ENCODE measurements at places on chromosomes 13 and 19.

DNA sequence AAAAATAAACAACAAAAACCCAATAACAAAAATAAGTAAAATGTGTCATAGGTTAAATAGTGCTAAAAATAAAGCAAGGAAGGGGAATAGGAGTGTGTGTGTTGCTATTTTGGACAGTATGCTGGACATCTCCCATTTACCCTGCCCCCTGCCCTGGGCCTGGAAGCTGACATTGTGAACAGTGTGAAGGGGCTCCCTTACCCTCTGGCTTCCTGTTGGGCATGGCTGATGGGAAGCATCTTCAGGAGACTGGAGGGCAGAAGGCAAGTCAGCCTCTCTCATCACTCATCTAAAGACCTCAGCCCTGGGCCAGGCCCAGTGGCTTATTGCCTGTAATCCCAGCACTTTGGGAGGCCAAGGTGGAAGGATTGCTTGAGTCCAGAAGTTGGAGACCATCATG, 26.7 kb downstream of the KCTD15 start:
- DNase-seq, result no peak

- DNase-seq, result no peak
These were observed 203.4 kb upstream of the ZNF507 start for GRCh38 chr19:32141840-32142511.

GRCh38 chr13:80841414-80841813, 500.5 kb upstream of the SPRY2 start:
- DNase-seq, result no peak

DNA sequence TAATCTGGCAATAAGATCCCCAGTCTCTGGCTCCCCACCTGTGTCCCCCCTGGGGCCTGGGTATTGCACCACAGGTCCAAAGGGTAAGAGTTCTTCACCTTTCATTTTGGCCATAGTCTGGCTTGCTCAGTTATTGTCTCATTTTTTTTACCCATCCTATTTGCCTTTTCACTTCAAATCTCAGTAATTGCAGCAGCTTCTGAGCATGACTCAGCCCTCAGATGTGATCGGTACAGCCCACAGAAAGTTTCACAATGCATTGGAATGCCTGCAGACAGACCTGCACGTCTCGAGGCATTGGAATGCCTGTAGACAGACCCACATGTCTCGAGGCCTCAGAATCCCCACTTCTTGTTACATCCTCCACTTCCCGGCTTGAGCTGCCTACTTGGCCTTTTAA, 173.6 kb downstream of the NUFIP1 start:
- DNase-seq, result no peak

DNA sequence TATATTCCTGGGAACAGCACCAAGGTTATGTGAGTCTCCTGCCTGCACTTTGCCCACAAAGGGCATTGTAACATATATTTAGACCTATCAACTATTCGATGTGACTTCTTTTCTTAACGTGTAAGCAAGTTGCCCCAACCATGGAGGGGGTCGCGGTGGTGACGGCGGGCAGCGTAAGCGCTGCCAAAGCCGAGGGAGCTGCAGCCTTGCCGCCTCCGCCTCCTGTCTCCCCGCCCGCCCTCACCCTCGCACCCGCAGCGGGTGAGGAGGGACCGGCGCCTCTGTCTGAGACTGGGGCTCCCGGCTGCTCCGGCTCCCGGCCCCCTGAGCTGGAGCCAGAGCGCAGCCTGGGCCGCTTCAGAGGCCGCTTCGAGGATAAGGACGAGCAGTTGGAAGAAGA, 59.0 kb downstream of the ZNF676 start:
- DNase-seq, result no peak

All from NCI-H526 treated with DMSO at 0.1 percent for 48 hours (cell line).